ENCODE measurements at places on chromosomes 12 and 14. TPM values are rescaled to one million over a fixed set of nuclear protein-coding genes. Genes with fewer than 3 reads are reported as not detected.
A peak's percentile ranks its signal among the peaks of the same experiment; 100 is the strongest.

Gene LRP1-AS
- total RNA-seq: not detected

Gene P2RX2
- total RNA-seq: not detected

Gene CPSF6
- 29.6 TPM for total RNA-seq

Gene TMEM121
- total RNA-seq: 0.51 TPM

DNA sequence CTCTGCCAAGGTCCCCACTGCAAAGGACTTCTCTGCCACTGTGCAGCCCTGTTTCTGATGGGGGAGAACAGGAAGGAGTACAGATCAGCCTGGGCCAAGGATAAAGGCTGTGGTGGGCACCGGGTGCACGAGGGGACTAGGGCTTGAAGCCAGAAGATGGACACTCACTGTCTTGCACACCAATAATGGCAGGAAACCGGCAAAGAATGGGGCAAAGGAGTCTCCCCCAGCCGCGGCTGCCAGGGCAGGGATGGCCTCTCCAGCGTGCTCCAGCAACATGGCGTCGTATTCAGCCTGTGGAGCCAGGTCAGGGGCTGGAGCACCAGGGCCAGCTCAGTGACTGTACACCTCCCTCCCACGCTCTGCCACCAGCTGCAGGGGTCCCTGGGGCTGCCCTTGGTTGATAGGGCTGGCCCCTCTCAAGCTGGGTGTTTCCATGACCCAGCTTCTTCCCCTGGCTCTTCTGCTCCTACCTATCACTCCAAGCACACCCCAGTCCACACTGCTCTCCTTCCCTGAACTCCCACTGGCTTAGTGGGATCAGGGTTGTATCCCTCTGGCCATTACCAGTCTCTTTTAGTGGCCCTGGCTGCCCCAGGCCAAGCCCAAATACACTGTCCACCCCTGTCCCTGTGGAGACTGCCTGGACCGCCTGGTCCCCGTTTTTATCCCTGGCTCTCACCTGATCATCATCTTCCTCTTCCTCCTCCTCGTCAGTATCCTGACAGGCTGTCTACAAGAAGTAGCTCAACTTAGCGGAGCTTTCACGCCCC, 6.3 kb downstream of the IPO4 start:
- DNase-seq: no peak

GRCh38 chr12:56546680-56547079, 25.1 kb downstream of the RBMS2 start:
- no peak for DNase-seq

DNA sequence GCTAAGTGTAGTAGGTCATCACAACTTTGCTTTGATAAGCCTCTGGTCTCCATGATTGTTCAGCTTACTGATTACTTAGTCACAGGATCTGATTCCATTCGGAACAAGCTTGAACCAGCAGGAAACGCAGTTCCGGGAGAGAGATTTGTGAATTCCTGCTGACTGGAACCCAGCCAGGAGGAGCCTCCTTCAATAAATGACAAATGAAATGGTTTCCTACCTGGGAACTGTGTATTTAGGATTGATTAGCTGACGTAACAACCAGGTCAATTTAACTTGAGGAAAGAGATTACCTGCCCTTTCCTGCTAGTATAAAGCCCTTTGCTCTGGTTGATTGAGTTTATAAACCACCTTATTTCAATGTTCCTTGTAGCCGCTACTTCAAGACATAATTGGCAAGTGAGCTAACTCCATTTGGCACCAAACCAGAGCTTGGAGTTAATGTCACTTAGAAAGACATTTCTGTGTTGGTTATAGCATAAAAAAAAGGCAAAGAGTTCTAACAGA, 35.1 kb upstream of the KCNH3 start:
- peak; percentile 99 for DNase-seq

GRCh38 chr12:88854260-88854659, 274.0 kb upstream of the KITLG start:
- DNase-seq: peak; percentile 96

- no peak for DNase-seq
These were observed 39.4 kb downstream of the RPH3A start for GRCh38 chr12:112830901-112831300.

GRCh38 chr12:71602761-71603577, 60.7 kb downstream of the ZFC3H1 start:
- no peak for DNase-seq

DNA sequence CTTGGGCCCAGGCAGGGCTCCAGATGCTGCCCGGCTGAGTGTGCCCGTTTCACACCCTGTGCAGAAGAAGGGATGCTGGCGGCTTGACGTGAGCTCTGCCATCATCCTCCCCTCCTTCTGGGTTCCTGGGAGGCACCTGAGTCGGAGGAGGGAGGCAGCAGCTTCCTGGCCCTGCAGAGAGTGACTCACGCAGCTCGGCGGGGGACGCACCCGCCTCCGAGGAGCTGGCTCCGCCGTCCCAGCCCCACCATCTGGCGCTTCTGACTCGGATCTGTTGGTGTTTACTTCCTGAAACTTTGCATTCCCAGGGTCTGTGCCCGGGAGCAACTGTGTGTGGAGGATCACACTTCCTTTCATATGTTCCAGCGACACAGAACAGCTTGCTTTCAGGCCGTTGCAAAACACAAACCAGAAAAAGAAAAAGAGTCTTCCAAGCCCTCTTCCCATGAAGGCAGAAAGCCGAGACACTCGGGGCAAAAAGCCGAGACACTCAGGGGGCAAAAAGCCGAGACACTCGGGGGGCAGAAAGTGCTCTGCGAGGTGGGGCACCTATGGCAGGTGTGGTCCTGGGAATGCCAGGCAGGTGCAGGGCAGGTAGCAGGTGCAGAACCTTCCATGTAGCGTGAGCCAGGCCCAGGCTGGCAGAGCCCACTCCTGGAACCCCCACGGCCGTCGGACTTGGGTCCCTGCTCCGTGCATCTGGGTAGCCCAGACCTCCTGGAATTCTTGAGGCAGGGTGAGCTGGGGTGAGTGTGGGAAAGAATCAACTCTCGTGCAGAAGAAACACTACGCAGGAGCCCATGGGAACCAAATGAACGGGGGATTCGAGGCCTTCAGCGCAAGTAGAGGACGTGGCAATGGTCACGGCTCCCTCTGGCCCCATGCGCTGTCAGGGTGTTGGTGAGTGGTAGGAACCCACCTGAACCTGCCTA, 27.6 kb upstream of the GALNT9 start:
- peak; percentile 1 for DNase-seq

GRCh38 chr12:38025916-38026315, 290.7 kb upstream of the ALG10B start:
- DNase-seq: no peak

All from bronchial epithelial cell (primary cell).